MCF 10A (cell line): ENCODE measurements at places on chromosomes 3 and 15. TPM values are rescaled to one million over a fixed set of nuclear protein-coding genes. Genes with fewer than 3 reads are reported as not detected.

GRCh38 chr15:77516786-77517185 lies 96.1 kb downstream of the HMG20A start:
- H3K4me1 ChIP-seq = no peaks in the 10 kb centered on the region
- H3K4me3 ChIP-seq = no peak overlapping the region
- no peaks in the 10 kb centered on the region for H3K27me3 ChIP-seq
- no peak overlapping the region for H3K27ac ChIP-seq

- no peak overlapping the region for H3K4me3 ChIP-seq
- no peak for DNase-seq
- no peak overlapping the region for H3K27ac ChIP-seq
- no peaks in the 10 kb centered on the region for H3K36me3 ChIP-seq
- H3K27me3 ChIP-seq = no peaks in the 10 kb centered on the region
These were observed 15.5 kb downstream of the DZIP3 start for GRCh38 chr3:108605028-108605427.

DNA sequence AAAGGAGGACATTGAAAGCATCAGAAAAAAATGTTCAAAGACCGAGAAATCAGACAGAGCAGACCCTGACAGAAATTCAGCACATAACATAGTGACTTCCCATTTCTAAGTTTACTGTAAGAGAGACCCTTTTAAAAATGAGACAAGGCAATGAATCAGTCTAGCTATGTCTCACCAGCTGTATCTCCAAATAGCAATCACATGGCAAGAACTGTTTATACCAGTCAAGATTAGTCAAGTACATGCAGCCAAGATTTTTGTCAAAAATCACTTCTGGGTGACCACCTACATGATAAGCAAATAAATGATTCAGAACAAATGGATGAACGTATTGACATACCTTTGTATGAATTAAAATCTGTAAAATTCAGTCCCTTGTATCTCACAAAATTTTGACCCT lies 138.0 kb downstream of the DTWD1 start:
- H3K36me3 ChIP-seq = no peaks in the 10 kb centered on the region
- no peak overlapping the region for H3K27ac ChIP-seq
- no peak overlapping the region for H3K4me3 ChIP-seq
- no peak for DNase-seq
- no peaks in the 10 kb centered on the region for H3K4me1 ChIP-seq

DNA sequence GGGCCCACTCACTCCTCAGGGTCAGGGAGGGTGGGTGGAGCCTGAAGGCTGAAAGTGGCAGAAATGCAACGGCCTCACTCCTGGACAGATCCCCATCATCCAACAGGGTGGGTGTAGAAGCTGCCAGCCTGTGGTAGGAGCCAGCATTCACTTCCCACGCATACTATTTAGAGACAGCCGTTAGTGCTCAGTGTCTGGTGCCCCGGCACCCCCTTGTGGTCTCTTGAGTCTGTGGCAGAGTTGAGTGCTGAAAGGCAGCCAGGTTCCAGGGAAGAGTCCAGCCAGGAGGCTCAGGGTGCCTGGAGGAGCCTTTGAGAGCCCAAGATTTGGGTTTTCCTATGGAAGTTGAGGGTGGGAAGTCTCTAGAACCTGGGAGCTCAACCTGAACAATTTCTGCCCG lies 2.1 kb upstream of the GNAT1 start:
- no peaks in the 10 kb centered on the region for H3K27me3 ChIP-seq
- H3K4me1 ChIP-seq = no peaks in the 10 kb centered on the region
- H3K4me3 ChIP-seq = no peak overlapping the region
- H3K27ac ChIP-seq = no peak overlapping the region
- H3K36me3 ChIP-seq = peaks cover 38% of the 10 kb centered on the region

DNA sequence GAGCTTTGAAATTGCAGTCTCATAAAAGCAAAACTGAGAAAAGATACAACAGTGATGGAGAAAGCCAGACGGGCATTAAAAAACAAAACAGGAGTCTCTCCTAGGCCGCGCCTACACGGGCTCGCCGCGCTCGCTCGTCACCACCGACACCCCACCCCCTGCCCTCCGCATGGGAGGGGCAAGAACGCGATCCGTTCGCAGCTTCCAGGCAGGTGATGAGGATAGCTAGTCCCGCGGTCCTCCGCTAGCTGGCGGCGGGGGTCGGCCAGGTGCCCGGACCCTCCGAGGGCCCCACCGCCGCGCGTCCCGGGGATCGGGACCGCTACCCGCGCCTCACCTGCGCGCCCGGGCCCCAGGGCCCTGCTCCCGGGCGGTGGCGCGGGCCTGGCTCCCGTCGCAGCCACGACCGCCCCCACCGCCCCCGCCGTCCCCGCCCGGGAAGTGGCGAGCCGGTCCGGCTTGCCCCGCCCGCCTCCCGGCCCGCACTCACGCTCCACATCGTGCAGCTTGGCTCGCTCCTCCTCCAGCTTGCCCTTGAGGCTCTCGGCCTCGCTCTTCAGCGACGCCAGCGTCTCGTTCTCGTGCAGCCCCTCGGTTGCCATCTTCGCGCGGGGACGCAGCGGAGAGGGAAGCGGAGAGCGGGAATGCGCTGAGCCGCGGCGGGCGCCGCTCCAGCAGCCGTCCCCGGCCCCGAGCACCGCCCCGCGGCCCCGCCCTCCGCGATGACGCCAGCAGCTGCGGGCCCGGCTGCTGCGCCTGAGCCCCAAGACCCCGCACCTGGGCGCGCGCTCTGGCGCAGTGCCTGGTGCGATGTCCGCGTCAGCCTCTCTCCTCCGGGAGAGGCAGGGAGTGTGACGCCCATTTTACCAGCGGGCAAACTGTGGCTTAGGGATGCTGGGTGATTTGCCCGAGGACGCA lies 11.7 kb downstream of the GNB5 start:
- DNase-seq = peak; percentile 87
- H3K4me1 ChIP-seq = peaks cover 10% of the 10 kb centered on the region
- no peaks in the 10 kb centered on the region for H3K36me3 ChIP-seq
- no peaks in the 10 kb centered on the region for H3K27me3 ChIP-seq

DNA sequence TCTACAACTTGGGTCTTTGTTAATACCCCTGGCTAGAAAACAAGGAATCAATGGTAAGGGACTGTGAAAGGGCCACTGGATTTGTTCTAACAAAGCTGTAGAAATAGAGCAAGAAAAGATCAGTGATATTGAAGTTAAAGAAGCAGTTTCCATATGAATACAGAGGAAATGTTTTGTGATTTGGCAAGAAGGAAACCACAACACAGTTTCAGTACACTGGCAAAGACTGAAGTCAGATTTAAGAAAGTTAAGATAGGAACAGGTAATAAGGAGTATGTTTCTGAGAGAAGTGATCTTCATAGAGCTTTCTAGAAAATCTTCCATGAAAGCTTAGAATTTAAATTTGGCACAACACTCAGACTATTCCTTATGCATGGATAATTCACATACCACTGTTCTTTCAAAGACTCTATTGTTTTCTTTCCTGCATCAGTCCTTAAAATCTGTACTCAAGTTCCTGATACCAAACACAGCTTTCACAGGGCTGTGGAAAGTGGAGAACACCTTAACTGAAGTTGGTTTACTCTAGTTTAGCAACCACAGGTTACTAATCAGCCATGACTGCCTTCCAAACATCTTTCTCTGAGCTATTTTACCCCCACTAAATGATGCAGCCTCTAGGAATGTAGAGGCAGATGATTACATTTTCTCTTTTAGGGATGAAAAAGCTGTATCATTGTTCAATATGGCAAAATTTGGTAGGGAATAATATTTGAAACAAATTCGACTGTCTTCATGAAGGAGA lies 32.4 kb upstream of the ALCAM start:
- H3K27ac ChIP-seq = no peak overlapping the region
- H3K4me3 ChIP-seq = no peak overlapping the region
- no peak for DNase-seq
- H3K4me1 ChIP-seq = peaks cover 7% of the 10 kb centered on the region
- no peaks in the 10 kb centered on the region for H3K27me3 ChIP-seq

GRCh38 chr3:108281670-108282069 lies 14.7 kb upstream of the HHLA2 start:
- H3K36me3 ChIP-seq = no peaks in the 10 kb centered on the region
- DNase-seq = no peak
- H3K27ac ChIP-seq = no peak overlapping the region
- H3K4me1 ChIP-seq = no peaks in the 10 kb centered on the region
- no peaks in the 10 kb centered on the region for H3K27me3 ChIP-seq

Gene TWF2
- total RNA-seq = 30.5 and 47.0 TPM in 2 replicates

- H3K27ac ChIP-seq = no peak overlapping the region
- no peaks in the 10 kb centered on the region for H3K36me3 ChIP-seq
- DNase-seq = no peak
- no peaks in the 10 kb centered on the region for H3K27me3 ChIP-seq
These were observed 791.2 kb downstream of the GBE1 start for GRCh38 chr3:80970292-80970691.

Gene SCN5A
- total RNA-seq = not detected in 2 replicates

- peaks cover 12% of the 10 kb centered on the region for H3K4me1 ChIP-seq
- H3K4me3 ChIP-seq = no peak overlapping the region
- no peak for DNase-seq
- peaks cover 6% of the 10 kb centered on the region for H3K27me3 ChIP-seq
- H3K27ac ChIP-seq = no peak overlapping the region
These were observed 3.1 kb upstream of the RAD54L2 start for GRCh38 chr3:51535146-51536019.

DNA sequence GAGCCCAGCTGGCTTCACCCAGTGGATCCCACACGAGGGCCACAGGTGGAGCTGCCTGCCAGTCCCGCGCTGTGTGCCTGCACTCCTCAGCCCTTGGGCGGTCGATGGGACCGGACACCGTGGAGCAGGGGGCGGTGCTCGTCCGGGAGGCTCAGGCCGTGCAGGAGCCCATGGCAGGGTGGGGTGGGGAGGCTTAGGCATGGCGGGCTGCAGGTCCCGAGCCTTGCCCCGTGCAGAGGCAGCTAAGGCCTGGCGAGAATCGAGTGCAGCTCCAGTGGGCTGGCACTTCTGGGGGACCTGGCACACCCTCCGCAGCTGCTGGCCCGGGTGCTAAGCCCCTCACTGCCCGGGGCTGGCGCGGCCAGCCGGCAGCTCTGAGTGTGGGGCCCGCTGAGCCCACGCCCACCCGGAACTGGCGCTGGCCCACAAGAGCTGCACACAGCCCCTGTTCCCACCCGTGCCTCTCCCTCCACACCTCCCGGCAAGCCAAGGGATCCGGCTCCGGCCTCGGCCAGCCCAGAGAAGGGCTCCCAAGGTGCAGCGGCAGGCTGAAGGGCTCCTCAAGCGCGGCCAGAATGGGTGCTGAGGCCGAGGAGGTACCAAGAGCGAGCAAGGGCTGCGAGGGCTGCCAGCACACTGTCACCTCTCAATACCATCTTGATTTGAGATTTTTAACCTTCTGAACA lies 121.4 kb downstream of the EPHB1 start:
- no peaks in the 10 kb centered on the region for H3K4me1 ChIP-seq
- H3K27me3 ChIP-seq = no peaks in the 10 kb centered on the region
- no peak for DNase-seq
- no peaks in the 10 kb centered on the region for H3K36me3 ChIP-seq

Gene C3orf62
- total RNA-seq = 8.1 and 9.4 TPM in 2 replicates

GRCh38 chr3:70516076-70516475 lies 203.6 kb upstream of the MDFIC2 start:
- no peak overlapping the region for H3K4me3 ChIP-seq
- DNase-seq = no peak
- H3K27ac ChIP-seq = no peak overlapping the region
- no peaks in the 10 kb centered on the region for H3K36me3 ChIP-seq

Gene DISP2
- total RNA-seq = 1.8 and 2.1 TPM in 2 replicates

- no peak for DNase-seq
- H3K27me3 ChIP-seq = no peaks in the 10 kb centered on the region
- H3K4me1 ChIP-seq = no peaks in the 10 kb centered on the region
- no peak overlapping the region for H3K27ac ChIP-seq
These were observed 10.4 kb downstream of the CLDN11 start for GRCh38 chr3:170429050-170429449.

DNA sequence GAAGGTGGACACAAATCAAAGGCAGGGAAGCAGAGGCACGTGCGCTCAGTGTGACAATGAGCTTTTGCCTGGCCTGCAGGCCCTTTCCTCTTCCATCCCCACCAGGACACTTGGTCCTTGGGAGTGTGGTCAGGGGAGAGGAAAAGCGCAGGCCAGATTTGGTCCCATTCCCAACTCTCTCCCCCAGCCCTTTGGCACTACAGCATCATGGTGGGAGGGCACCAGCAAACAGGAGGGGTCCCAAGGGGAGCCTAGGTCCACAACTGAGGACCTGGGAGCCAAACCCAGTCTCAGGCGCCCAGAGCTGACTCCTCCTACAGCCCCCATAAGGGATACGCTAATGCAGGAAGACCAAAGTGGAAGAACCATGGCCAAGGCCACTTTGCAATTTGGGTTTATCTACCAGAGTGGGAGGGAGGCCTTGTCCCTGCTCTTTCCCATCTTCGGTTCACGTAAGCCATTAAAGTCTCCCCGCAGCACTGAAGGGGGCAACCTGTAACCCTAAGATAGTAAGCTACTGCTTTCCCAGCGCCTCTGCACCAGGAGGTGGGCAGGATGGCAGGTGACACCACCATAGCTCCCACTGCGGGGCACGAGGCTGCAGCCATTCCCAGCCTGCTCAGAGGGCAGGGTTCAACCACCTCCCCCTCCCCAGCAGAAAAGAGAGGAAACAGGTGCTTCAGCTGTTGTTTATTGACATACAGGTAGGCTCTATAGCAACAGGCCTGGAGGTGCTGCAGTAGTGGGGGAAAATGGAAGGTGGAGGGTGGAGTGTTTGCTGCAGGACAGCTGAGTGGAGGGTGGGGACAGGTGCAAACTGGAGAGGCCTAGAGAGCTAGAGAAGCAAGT lies 993 bp upstream of the GRAMD2A start:
- DNase-seq = no peak
- no peaks in the 10 kb centered on the region for H3K27me3 ChIP-seq
- peaks cover 67% of the 10 kb centered on the region for H3K36me3 ChIP-seq
- peaks cover 28% of the 10 kb centered on the region for H3K4me1 ChIP-seq
- peak overlapping the region; percentile 68 for H3K4me3 ChIP-seq

GRCh38 chr15:92158426-92158825 lies 235.3 kb upstream of the ST8SIA2 start:
- peak overlapping the region; percentile 74 for H3K27ac ChIP-seq
- H3K27me3 ChIP-seq = no peaks in the 10 kb centered on the region

- DNase-seq = no peak
- no peak overlapping the region for H3K4me3 ChIP-seq
- H3K27me3 ChIP-seq = no peaks in the 10 kb centered on the region
- no peaks in the 10 kb centered on the region for H3K36me3 ChIP-seq
These were observed 29.9 kb upstream of the TJP1 start for GRCh38 chr15:29852201-29852600.

DNA sequence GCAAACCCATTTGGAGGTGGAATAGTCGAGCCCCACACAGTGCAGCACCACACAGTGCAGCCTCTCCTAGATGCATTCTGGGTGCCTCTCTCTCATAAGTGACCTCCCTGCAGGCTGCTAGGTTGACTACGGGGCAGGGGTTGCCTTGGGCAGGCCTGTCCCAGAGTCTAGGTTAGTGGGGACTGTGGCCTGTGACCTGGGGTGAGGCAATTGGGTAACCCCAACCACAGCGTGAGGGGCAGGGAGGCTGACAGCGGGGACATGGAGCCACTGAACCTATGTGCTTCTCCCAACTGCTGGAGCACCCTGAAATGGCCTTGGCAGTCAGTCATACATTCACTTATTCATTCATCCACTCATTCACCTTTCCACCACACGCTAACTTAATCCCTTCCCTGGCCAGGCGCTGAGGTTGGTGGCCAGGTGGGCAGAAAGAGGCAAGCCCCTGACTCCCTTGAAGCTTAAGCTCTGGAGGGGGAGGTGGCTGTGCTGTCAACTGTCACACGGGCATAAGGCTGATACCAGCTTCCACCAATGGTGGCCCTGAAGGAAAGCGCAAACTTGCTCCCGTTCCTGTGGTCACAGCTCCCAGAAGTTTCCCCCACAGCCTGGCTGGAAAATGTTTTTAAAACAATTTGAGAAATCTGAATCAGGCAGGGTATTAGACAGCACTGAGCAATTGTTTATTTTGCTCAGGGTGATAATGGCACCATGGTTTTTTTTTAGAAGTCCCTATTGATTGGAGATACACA lies 46.2 kb downstream of the WNT7A start:
- H3K4me1 ChIP-seq = peaks cover 16% of the 10 kb centered on the region
- H3K27ac ChIP-seq = no peak overlapping the region
- H3K27me3 ChIP-seq = no peaks in the 10 kb centered on the region
